ENCODE measurements at places on chromosomes 4 and X.

GRCh38 chr4:3651267-3651845 lies 114.8 kb upstream of the ADRA2C start:
- no peak for DNase-seq

DNA sequence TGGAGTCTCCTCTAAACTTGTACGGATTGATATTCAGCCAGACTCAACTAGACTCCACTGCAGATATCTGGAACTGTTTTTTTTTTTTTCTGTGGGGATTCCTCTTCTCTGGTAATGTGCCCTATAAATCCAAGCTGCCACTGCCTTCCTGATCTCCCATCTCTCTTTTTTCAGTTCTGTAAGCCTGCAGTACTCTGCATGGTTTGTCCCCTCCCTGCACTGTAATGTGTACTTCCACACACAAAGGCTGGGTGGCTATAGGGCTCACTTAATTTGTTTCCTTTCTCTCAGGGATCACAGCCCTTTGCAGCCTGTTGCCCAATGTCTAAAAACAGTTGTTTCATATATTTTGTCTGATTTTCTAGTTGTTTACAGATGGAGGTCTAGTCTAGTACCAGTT lies 84.7 kb upstream of the RPA4 start:
- DNase-seq, result no peak

DNA sequence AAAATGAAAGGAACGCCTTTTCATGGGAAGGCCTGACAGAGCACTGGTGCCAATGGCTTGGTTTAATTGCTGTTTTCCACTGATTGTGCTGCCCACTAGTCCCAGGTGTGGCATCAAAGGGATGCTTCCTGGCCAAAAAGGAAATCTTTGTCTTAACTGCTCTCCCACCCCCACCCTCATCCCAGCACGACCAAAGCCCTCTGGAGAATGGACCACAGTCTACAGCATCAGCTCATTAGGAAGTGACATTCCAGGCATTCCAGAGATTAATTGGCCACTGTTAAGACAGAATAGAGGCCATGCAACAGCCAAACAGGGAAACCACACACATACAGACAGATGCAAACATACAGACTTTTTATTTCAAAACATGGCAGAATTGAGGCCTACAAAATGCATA lies 143.2 kb downstream of the LHFPL1 start:
- no peak for DNase-seq

DNA sequence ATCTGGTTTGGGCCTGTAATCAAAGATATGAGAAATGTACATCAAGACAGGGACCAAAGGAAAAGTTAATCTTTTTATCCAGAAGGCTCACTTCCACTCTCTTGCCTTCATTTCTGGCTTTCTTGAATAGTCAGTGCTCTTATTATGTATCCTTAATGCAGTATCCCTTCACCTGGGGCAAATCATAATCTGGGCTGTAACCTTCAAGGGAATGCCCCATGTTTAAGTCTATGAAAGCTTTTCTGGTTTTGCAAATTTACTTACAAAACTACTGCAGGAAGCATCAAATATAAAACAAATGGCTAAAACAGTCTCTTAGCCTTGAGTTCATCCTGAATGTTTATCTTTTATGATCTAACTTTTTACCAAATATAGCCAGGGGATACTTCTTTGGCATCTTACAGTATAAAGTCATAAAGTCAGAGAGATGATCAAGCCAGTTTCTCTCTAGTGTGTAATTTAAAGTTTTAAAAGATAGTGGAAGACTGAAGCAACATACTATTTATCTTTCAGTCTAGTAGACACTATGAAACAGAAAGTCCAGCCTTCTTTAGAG lies 1214.8 kb downstream of the STIM2 start:
- DNase-seq, result no peak

Measured in NCI-H446 treated with DMSO at 0.1 percent for 48 hours (cell line).